Activated T-helper 2 cell treated with anti-CD3 and anti-CD28 coated beads, Interferon-gamma antibody, Interleukin-2, Interleukin-4, amounts not matched to agents 10 μg/mL and 5 μg/mL and 100 μg/mL, durations not matched to agents 14 hours and 24 hours and 36 hours (primary cell): ENCODE measurements at places on chromosomes 13 and 19.

GRCh38 chr13:45623516-45624090 lies 8.1 kb upstream of the ERICH6B start:
- no peak for DNase-seq

DNA sequence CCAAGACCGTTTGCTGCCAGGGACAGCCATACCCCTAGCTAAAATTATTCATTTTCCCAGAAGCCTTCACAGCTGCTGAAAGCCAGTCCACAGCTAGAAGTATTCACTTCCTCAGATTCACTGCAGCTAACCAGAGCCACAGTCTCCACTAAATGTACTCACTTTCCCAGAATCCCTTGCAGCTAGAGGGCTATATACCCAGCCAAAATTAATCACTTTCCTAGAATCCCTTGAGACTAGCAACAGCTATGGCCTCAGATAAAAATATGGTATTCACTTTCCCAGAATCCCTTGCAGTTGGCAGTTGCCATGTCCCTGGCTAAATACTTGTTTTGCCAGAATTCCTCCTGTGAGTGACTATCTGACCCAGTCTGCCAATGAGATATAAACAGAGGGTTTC lies 13.8 kb upstream of the MEIS3 start:
- no peak for DNase-seq

DNA sequence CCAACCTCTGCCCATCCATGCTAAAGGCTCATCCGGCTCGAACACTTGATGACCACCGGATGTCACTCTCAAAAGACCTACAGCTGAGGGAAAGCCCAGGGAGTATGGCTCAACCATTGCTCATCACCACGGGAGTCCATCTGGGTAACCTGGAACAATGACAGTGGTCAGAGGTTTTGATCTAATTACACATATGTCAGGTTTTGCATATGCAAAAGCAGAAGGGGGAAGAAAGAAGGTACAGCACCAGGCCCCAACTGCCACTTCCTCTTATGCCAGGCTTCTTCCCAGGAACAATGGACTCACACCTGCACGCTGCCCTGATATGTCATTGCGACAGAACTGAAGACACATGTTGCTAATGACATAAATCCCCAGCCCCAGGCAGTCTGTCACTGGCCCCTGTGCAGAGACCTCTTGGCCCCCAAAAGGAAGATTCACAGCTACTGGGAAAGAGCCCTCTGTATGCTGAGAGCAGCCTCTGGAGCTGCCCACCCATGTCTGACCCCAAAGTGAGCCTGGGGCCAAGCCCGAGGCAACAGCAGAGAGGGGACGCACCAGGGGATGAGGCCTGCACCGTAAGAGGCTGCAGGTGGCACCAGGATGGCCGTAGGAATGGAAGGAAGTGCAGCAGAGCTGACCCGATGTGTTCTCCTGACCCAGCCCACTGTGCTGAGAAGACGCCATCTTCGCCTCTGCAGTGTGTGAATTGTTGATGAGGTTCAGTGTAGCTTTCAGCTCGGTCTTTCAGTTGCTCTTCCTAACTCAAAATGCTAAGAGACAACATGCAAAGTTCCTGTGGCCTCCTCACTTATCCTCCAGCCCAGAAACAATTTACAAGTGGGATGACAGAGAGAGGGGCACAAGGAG lies 26.3 kb downstream of the EPS15L1 start:
- DNase-seq, result no peak

- no peak for DNase-seq
Measured at GRCh38 chr13:94494026-94494425, 14.5 kb upstream of the DCT start.

DNA sequence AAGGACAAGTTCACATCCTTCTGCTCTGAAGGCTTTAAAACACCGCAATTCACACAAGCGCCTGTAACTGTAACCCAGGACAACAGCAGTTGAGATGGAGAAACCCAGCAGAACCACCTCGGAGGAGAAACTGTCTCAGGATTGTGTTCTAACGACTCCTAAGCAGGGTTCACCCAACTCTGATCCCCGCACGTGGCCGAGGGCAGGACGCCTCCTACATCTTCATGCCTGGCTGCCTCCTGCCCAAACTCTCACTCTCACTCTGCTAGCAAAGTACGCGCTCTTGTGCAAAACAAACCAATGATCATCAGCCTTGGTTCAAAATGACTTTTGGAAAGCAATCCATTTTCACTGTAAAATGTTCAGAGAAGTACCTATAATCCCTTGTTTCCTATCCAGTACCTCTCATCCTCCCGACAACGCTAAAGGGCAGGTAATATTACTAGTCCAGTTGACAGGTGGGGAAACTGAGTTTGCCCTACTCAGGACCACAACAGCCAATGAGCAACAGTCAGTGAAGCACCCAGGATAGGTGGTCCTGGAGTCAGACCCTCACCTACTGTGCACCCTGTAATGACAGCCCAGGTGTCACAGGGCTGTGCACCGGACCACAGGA lies 25.6 kb downstream of the EPS15L1 start:
- DNase-seq, result no peak

DNA sequence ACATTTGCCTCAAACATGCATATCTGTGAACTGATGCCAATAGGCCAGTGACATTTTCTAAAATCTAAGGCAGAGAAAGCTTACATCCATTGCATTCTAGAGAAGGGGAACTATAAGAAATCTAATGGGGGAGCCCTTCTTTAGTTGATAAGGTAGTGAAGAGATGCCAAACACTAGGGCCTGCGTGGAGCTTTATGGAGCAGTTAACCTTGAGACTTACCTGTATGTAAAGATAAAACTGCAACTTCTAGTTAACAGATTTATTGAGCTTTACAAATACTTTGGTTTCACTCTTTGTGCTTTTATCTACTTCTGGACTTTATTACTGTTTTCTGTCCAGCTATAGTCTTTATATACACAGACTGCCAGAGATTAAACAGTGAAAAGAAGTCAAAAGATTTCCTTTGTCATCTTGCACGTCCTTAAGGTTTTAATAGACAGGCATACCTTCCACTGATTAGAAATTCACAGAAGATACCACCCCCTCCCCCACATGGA lies 457.6 kb downstream of the KLF12 start:
- no peak for DNase-seq

GRCh38 chr13:113058988-113059850 lies 46.4 kb upstream of the F7 start:
- DNase-seq, result no peak

DNA sequence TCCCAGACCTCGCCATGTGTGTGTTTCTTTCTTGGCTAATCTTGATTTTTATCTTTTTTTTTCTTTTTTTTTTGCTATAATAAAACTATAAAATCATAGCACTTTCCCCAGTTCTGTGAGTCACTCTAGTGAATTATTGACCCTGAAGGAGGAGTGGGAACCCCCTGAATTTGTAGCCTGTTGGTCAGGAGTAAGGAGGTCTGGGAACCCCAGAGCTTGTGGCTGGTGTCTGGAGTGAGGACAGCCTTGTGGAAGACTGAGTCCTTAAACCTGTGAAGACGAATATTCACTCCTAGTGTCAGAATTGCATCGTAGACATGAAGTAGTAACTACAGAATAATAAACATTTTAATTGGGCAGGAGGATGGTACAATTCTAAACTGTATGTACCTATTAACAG lies 7.4 kb downstream of the EID2B start:
- no peak for DNase-seq

- no peak for DNase-seq
Measured at GRCh38 chr19:23817519-23817918, 58.8 kb upstream of the ZNF681 start.

DNA sequence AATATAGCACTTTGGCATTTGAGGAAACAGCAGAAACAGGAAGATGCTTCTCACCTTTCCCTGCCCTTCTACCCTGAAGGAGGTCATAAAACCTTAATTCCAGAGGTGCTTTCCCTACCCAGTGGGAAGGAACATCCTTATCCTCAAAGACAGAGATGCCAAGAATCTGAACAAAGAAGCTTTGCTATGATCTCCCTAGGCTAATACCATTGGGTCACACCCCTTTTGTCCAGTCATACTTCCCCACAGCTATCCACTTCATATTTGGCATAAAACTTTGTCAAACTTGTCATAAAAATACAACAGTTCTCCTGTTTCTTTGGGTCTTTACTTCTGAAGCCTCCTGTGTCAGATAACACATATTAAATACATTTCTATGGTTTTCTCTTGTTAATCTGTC lies 21.7 kb upstream of the RXFP2 start:
- DNase-seq, result no peak

DNA sequence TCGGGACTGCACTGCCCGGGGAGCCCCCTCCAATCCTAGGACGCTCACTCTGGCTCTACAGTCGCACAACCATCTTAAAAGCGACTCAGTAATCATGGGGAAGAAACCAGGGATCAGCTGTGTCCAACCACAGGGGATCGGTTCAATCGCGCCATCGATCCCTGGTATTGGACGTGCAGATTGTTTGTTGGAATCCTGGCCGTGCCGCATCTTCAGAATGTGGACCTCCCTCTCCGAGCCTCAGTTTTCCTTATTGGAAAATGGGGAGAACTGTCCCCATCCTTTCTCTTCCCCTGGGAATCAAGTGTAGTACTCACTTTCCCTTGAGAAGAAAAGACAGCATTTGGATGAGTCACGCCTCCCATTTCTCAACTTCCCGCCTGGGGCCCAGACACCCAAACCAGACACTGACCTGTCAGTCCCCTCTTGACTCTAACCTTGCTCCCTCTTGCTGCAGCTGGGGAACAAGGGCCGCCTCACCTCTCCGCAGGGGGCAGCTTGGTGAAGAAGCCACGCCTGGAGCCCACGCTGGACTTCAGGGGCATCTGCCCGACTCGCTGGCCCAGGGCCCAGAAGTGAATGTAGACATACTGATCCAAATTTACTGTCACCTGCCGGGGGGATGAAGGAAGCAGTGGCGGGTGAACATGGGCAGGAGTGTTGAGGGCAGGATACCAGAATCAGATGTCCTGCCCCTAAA lies 17.6 kb downstream of the EMP3 start:
- no peak for DNase-seq

GRCh38 chr13:48230541-48230940 lies 2.5 kb upstream of the ITM2B start:
- no peak for DNase-seq

GRCh38 chr13:33441015-33441414 lies 155.5 kb upstream of the STARD13 start:
- DNase-seq, result no peak

GRCh38 chr13:79749984-79750551 lies 269.1 kb downstream of the NDFIP2 start:
- no peak for DNase-seq

- DNase-seq, result no peak
Measured at GRCh38 chr13:48567515-48568369, 34.9 kb upstream of the RCBTB2 start.

GRCh38 chr13:83691966-83692365 lies 190.3 kb downstream of the SLITRK1 start:
- DNase-seq, result no peak

- no peak for DNase-seq
Measured at GRCh38 chr13:44334751-44335150, 38.9 kb upstream of the SERP2 start.

- peak; percentile 72 for DNase-seq
Measured at GRCh38 chr19:4186087-4186993, 3.9 kb downstream of the ANKRD24 start.

GRCh38 chr13:40221460-40222201 lies 444.8 kb downstream of the FOXO1 start:
- peak; percentile 17 for DNase-seq

- peak; percentile 33 for DNase-seq
Measured at GRCh38 chr19:19372656-19373416, 32.6 kb upstream of the GATAD2A start.

DNA sequence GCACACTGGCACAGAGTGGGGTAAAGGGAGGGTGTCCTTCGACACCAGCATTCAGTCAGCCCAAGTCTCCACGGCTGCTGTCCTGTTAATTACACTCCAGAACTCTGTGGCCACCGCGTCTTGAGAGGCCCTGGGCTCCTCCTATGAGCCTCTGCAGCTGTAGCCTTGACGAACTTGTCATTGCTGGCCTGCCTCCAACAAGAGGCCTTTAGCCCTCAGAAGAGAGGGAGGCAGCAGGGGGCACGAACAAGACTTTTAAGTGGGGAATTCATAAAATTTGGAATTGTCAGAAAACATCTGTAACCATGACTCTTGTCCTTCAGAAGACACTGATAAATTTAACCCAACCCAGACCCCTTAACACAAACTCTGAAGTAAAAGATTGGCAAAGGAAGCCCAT lies 241.9 kb downstream of the UQCRFS1 start:
- no peak for DNase-seq

DNA sequence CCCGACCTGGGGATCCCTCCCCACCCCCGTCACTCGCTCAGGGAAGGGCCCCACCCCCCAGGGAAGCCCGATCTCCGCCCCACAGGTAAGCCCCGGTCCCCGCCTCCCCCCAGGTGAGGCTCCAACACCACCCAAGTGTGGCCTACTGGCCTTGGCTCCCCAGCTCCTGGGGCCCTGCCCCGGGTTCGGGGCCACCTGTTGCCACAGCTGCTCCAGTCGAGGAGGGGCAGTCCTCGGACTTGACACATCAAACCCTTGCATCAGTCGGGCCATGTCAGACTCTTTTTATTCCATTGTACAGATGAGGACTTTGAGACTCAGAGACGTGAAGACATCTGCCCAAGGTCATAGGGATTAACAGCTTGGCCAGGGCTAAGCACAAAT lies 512 bp downstream of the CC2D1A start:
- DNase-seq, result no peak

DNA sequence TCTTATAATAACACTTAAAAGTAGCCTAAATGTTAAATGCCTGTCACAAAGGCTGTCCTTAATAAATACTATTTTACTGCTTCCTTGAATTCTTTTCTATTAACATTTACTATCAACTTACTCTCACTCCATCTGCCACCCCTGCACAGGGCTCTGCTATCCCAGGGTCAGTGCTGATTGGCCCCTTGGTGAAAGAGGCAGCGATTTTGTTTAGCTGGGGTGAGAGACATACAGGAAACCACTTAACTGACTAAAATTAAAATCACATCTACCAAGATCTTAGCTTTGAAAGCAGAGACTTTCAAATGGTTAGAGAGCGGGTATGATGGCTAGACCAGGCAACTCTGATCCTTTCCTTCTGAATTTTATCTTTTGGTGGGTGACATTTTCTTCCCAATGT lies 149.9 kb upstream of the HTR2A start:
- no peak for DNase-seq

DNA sequence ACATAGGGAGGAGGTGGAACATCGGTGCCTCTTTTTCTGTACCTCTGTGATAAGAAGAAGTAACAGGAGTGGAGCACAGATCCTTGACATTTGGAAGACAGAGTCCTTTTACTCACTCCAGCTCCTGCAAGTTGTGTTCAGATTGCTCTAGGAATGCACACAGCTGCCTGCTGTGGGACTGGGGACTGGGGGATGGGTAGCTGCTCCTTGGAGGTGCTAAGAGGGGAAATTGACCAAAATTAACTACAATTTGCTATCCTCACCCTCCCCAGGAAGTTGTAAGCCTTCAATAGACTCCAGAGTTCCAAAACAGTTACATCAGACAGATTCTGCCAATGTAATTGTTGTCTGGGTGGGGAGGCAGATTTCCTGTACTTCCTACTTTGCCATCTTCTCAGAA lies 317.9 kb downstream of the MTUS2 start:
- no peak for DNase-seq

DNA sequence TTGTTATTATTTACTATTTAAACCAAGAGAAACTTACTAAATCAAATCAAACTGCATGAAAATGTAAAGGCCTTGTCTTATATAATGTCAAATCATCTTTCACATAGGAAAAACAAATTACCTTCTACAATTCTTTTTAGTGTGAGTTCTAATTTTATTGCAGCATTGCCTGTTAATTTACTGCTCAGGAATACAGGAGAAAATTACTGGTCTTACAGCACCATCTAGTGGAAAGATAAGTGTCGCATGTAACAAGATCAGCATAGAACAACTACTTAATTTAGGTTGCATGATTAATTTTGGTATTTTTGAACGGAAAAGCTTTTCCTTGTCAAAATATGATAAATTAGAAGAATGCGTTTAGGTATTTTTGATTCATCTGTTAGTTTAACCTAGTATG lies 502.7 kb downstream of the UQCRFS1 start:
- DNase-seq, result no peak
